ENCODE measurements at places on chromosomes 16 and 17. TPM values are rescaled to one million over a fixed set of nuclear protein-coding genes. Genes with fewer than 3 reads are reported as not detected.

DNA sequence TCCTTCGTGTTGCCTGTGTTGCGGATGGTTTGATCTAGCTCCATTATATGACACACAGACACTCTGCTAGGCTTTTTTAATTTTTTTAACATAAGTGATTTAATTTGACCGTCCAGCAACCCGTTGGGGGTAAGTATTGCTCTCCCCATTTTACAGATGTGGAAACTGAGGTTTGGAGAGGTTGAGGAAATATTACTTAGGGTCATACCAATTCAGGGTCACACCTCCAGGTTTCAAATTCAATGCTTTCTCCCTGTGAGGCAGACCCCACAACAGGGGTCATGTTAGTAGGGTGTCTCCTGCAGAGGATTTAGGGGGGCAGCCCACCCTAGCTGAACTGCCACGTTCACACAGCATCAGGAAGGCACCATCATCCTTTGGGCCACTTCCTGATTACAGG, 179.4 kb downstream of the COPRS start:
- no peak for DNase-seq

- no peak for DNase-seq
Observed at GRCh38 chr16:9521749-9522370, 430.4 kb downstream of the HAPSTR1 start.

DNA sequence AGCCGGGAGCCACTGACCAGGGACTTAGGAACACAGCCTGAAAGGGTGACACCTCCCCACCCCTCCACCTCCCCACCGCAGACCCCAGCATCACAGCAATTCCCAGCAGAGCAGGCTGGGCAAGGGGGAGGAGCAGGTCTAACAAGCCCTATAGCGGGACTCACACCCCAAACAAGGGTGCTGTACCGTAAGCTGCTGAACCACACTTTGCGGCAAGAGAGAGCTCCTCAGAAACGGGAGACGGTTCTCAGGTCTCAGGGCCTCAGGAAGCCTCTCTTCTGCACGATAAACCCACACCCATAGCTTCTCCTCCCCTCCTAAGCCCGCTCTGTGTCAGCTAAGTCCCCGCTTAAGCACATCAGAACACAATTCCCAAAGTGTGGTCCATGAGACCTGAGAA, 11.7 kb upstream of the COTL1 start:
- no peak for DNase-seq

GRCh38 chr17:63537001-63537400, 13.3 kb upstream of the DCAF7 start:
- DNase-seq = no peak

NPTX1 gene
- polyA plus RNA-seq = not detected

SEZ6L2 gene
- not detected for polyA plus RNA-seq

Data from naive B cell (primary cell).